ENCODE measurements at places on chromosomes 2 and 18.

GRCh38 chr2:134435936-134436335, 182.1 kb downstream of the MGAT5 start:
- no peak for DNase-seq

GRCh38 chr2:1692342-1692741, 52.0 kb downstream of the PXDN start:
- DNase-seq: no peak

- DNase-seq: no peak
Observed at GRCh38 chr2:10912076-10912731, 470 bp downstream of the KCNF1 start.

GRCh38 chr18:27894746-27895145, 282.2 kb downstream of the CDH2 start:
- DNase-seq: no peak

GRCh38 chr2:50769406-50770181, 262.3 kb downstream of the NRXN1 start:
- DNase-seq: no peak

DNA sequence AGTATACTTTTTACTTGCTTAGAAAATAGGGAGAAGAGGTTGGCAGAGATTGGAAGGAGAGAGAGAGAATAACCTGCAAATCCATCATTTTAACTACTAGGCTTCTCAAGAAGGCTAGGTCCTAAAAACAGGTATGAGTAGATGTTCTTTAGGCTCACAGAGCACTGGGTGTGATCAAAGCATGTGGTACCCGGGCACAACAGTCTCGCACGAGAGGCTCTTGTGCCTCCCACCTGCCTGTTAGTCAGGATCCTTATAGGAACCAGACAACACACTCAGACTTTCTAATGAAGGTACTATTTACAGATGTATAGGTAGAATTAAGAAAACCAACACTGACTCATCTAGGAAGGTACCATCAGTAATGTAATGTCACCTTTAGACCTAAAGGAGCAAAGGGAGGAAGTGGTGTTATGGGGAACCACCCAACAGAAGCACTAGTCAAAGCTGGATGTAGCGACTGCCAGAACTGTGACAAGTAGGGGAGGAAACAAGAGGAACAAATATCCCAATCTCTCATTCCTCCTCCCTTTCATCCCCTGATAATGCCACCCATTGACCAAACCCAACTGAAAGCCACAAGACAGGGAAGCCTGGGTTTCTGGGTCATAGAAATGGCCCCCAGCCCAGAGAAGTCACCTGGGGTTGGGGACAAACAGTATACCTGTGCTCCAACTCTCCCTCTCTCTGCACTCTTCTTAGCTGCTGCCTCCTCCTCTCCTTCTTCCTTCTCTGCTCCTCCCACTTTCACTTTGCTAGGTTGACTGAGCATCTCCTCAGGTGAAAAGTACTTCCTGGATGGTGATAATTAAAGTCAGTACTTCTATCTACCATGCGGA, 16.0 kb upstream of the MARCHF4 start:
- DNase-seq: no peak
